BJ (cell line): ENCODE measurements at places on chromosomes 7 and 10.
A peak's percentile ranks its signal among the peaks of the same experiment; 100 is the strongest.

DNA sequence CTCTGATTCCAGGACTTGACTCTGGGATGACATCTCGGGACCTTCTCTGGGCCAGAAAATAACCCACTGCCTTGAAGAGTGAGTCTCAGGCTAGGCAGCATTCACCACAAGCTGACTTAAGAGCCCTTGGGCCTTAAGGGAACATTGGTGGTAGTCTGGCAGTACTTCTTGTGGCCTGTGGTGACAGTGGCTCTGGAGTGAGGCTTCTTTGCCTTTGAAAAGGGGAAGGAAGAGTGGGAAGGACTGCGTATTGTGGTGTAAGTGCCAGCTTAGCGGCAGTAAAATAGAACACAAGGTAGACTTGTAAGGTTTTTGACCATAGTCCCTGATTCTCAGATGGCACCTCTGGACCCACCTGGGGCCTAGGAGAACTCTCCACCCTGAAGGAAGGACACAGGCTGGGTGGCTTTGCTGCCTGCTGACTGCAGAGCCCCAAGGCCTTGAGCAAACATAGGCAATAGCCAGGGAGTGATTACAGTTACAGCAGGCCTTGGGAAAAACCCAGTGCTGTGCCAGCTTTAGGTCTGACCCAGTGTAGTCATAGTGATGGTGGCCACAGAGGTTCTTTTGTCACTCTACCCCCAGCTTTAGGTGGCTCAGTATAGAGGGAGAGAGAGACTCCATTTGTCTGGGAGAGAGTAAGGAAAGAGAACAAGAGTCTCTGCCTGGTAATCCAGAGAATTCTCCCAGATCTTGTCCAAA, 483.9 kb downstream of the SH2D4B start:
- DNase-seq = no peak

- no peak for DNase-seq
Observed at GRCh38 chr10:33927347-33927746, 592.9 kb upstream of the NRP1 start.

DNA sequence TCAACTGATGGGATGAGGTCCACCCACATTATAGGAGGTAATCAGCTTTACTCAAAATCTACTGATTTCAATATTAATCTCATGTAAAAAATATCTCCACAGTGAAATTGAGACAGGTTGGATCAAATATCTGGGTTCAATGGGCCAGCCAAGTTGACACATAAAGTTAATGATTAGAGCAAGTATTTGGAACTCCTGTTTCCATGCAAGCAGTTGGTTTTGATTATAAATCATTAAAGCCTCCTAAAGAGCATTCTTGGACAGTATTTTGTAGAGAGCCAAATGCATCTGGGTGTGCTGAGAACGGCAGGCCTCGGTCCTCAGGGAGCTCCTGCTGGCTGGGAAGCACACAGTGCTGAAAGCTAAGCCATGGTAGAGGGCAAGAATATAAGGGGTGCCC, 126.9 kb upstream of the BTBD16 start:
- DNase-seq = no peak

DNA sequence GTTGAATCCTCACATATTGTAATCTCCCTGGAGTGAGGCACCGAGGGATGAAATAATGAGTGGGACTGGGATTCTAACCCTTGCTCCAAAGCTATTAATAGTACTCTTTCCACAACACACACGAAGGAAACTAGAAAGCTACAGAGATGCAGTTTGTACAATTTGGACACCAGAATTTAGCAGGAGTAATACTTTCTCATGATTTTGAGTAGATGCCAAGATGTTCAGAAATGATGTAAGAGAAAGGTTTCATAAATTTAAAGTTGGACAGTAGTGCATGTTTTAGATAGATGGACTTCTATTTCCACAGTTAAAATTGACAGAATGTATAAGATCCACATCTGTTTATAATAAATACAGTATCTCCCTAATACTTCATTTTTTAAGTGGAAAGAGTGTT, 46.5 kb downstream of the PRR15 start:
- no peak for DNase-seq

GRCh38 chr7:34140066-34140465, 234.7 kb downstream of the BMPER start:
- DNase-seq = no peak

- DNase-seq = no peak
Observed at GRCh38 chr10:131902211-131902610, 1.4 kb downstream of the PPP2R2D start.

- DNase-seq = no peak
Observed at GRCh38 chr7:150665896-150666295, 19.6 kb upstream of the GIMAP2 start.

GRCh38 chr7:73830681-73831583, at the start of gene CLDN4:
Gene CLDN4 (plus strand): TSS chr7:73830996. CDS start chr7:73831202, 206 bp downstream.
- no peak for DNase-seq

- DNase-seq = no peak
Observed at GRCh38 chr10:59648711-59649201, 60.9 kb downstream of the SLC16A9 start.

- DNase-seq = peak; percentile 4
Observed at GRCh38 chr7:3861941-3862340, 560.9 kb downstream of the SDK1 start.

- no peak for DNase-seq
Observed at GRCh38 chr10:120052964-120053702, 160.6 kb downstream of the SEC23IP start.

DNA sequence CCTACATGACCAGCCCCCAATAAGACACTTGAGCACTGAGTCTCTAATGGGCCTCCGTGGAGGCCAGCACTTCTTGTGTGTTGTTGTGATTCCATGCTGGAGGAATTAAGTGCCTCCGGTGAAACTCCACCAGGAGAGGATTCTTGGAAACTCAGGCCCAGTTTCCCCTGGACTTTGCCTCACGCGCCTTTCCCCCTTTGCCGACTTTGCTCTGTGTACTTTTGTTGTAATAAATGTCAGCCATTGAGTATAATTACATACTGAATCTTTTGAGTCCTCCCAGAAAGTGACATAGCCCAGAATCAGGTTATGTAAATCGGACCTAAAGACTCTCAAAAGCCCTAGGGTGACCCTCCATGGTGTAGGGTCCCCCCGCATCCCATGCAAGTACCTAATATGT, 82.4 kb downstream of the DLG5 start:
- no peak for DNase-seq

GRCh38 chr7:76333511-76334101, 25.2 kb downstream of the YWHAG start:
- no peak for DNase-seq

GRCh38 chr10:97376413-97376812, 24.7 kb downstream of the RRP12 start:
- DNase-seq = no peak

DNA sequence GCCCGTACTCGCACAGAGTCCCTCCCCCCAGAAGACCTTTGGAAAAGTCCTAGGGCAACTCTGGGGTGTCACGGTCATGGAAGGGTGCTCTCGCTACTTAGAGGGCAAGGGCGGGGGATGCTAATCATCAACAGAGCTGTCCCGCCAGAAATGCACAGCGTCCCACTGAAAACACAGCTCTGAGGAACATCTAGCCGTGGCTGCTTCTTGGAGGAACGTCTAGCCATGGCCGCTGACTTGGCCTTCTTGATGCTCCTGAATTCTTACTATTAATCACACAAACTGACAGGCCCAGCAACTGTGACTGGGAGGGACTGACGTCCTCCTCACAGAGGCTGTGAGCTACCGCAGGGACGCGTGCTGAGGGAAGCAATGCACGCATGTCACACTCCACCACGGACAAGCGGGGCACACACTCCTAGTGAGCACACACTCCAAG, 1.7 kb downstream of the TUBGCP2 start:
- DNase-seq = no peak

GRCh38 chr10:110355141-110355831, 50.6 kb upstream of the SMNDC1 start:
- DNase-seq = no peak

DNA sequence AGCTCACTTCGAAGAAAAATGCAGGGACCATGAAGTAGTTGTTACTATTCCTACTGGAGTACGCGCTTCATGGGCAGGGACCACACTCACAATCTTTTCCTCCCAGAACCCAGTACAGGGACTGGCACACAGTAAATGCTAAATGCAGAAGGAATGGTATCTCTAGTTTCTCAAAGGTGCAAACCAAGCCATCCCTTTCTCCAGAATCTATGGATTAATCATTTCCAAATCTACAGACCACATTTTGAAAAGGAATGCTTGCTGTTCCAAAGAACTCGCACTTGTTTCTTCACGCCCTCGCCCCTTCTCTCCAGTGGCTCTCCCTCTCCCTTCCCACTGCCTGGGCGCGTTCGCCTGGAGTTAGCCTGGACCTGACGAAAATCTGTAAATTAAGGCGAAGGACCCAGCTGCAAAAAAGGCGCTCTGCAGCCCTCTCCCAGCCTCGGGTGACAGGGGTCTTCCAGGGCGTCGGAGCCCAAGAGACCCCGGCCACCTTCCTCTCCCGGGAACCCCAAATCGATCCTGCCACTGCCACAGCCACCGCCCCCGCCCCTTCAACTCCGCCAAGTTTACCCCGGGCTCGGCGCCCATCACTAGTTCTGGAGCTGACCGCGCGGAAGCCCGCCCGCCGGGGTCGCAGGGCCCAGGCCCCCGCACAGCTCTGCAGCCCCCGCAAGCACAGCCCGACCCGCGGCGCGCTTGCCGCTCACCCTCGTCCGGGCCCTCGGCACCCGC, 527 bp downstream of the PDIA4 start:
- DNase-seq = no peak

DNA sequence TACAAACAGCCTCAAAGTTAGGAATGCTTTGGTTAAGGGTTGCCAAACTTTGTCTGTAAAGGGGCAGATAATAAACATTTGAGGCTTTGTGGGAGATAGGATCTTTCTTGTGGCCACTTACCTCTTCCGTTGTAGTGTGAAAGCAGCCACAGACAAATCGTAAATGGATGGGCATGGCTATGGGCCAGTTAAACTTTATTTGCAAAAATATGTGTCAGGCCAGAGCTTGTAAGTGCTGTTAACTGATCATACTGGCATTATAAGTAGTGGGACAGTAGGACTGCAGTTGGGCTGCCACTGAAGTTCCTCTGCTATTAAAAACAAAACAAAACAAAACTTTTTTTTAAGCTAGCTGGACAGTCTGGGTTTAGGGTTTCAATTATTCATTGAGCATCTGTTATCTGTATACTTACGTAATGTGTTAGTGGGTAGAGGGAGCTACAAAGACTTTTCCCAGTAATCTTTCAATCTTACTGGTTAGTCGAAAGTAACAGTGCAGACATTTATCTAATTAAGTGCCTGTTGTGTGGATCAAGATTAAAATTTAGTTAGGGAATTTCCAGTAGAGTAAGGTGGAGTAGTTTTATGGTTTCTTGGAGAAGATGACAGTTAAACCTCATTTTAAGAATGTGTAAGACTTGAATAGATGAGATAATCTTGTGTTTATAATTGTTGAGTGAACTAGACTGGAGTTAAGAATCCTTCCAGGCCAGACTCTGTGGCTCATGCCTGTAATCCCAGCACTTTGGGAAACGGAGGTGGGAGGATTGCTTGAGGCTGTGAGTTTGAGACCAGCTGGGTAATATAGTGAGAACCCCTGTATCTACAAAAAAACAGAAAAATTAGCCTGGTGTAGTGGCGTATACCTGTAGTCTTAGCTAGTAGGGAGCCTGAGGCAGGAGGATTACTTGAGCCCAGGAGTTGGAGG, 100.1 kb downstream of the BTRC start:
- peak; percentile 17 for DNase-seq

DNA sequence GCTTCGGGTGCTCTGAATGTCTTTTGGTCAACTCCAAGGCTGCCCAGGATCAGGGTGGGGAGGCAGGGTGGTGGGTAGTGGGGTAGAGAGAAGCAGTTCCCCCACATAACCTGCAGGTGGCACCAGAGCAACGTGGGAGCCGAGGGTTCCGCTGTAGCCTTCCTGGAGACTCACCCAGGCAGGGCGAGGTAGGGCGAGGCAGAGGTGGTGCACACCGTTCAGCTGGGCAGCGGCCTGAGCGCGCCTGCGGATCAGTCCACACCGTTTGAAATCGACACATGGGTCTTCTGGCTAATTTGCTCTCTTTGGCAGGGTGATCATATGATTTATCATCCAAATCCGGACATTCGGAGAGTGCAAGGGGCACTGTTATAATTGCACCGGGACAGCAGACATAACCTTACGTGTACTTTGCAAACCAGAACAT, 41.4 kb upstream of the MAP3K8 start:
- no peak for DNase-seq

DNA sequence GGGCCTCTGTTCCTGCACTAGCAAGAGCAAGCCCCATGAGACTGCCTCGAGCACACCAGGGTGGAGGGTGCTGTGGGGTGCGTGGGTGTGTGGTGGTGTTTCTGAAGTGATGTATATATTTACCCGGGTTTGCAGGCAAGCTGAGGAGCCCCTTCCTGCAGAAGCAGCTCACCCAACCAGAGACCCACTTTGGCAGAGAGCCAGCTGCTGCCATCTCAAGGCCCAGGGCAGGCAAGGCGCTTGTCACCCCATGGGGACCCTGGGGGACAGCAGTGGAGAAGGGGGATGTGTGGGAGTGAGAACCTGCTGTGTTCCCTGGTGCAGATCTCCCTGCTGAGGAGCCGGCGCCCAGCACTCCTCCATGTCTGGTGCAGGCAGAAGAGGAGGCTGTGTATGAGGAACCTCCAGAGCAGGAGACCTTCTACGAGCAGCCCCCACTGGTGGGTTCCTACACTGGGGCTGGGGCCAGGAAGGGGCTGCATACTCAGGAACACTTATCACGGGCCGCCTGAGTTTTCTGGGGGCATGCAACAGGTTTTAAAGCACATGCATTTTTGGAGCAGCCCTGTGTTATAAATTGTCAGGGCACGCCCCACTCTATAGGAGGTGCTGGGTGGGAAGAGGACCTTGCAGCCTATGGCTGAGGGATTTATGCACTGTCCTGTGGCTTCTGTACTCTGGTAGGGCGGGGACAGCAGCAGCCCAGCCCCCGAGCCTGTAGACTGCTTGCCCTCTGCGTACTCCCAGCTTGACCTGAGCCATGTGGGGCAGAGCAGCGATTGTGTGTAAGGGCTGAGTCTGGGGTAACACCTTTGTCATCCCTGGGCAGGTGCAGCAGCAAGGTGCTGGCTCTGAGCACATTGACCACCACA, 5.9 kb downstream of the PGAM2 start:
- DNase-seq = no peak

- DNase-seq = no peak
Observed at GRCh38 chr10:76763376-76763775, 874.2 kb downstream of the KCNMA1 start.

DNA sequence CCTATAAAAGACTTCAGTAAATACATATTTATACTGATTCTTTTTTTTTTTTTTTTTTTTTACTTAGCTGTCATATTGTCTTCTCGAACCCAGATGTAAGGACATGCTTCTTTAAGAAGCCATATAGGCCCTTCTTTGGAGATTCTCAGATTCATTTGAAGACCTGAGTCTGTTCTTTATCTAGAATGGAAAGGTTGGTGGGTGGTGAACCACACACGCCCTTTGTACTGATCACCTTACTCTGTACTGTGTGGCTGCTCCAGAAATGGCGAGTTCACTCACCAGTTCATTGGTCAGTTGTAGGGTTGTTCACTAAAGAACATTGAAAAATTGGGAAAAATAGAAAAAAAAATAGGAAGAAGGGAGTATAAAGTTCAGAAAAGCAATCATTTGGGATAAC, 32.5 kb downstream of the LANCL2 start:
- DNase-seq = no peak

DNA sequence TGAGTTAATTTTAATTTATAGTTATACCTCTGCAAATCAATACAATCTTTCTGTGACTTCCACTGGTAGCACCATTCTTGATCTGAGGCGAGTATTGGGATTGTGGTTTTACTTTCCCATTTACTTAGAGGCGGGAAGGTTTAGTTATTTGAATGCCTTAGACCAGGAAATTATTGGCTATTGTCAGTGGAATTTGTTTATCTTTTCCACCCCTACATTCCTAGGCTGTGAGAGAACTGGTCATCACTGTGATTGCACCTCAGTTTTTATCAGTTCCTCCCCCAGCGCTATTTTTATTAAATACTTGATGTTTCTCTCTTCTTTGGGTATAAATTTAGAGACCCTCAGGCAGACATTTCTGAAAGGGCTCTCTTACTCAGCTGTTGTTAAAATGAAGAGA, 29.9 kb downstream of the CDK14 start:
- DNase-seq = peak; percentile 14
